HEK293T (cell line): ENCODE measurements at places on chromosomes 3 and 15.

- DNase-seq, result no peak
These were observed 18.2 kb downstream of the MRPL46 start for GRCh38 chr15:88448991-88449461.

- DNase-seq, result no peak
These were observed 2.9 kb downstream of the ACY1 start for GRCh38 chr3:51986010-51986947.

GRCh38 chr3:109081746-109082510, 36.0 kb downstream of the MORC1 start:
- DNase-seq, result peak; percentile 45

GRCh38 chr3:119304201-119304713, 10.1 kb downstream of the ARHGAP31 start:
- no peak for DNase-seq

GRCh38 chr3:51887620-51888019, 12.2 kb upstream of the IQCF5 start:
- no peak for DNase-seq

DNA sequence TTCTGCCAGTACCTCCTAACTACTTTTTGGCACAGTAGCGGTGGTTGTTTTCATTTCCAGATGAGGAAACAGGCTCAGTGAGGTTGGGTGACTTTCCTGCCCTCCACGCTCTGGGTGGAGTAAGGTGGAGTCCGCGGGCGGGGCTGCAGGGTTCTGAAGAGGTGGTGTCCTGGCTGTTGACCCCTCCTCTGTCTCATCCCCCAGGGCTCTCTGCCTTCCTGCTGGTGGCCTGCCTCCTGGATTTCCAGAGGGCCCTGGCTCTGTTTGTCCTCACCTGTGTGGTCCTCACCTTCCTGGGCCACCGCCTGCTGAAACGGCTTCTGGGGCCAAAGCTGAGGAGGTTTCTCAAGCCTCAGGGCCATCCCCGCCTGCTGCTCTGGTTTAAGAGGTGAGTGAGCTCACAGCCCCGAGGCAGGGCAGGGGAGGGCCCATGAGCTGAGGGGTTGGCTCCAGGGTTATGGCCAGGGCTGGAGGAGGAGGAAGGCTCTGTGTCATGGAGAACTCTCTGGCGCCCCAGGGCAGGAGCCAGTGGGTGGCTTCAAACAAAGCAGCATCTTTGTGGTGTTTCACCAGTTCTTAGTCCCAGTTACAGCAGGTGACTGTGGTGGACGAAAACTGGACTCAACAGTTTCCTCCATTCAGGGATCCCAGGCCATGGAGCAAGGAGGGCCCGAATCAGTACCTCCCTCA, 10.4 kb downstream of the SLC28A1 start:
- no peak for DNase-seq
